ENCODE measurements at places on chromosomes 11 and 22.

- DNase-seq = no peak
These were observed 36.7 kb upstream of the VWA5A start for GRCh38 chr11:124078591-124078990.

GRCh38 chr22:50568626-50569025, 5.9 kb upstream of the SYCE3 start:
- DNase-seq = no peak

DNA sequence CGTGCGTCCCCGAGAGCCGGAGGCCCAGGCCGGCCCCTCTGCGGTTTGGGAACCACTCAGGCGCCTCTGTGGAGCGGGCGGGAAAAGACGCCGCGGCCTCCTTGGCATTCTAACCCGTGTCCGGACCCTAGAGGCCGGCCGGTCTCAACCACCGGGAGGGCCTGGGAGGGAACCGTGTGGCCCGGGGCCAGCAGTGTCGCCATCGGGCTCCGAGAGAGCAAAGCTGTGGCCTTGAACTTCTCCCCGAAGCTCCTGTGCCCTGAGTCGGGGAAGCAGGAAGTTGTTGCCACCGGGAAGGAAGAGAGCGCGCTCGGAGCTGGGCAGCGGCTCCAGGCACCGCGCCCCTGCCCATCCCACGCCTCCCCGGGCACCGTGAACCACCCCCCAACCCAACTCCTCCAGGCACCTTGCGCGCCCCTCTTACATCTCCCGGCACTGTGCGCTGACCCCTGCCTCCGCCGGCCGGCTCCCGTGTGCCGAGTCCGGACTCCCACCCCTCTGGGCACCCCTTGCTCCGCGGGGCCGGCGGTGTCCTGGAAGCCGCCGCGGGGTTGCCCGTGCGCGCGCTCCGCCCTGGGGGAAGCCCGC, 80.0 kb upstream of the PPARA start:
- peak; percentile 33 for DNase-seq

DNA sequence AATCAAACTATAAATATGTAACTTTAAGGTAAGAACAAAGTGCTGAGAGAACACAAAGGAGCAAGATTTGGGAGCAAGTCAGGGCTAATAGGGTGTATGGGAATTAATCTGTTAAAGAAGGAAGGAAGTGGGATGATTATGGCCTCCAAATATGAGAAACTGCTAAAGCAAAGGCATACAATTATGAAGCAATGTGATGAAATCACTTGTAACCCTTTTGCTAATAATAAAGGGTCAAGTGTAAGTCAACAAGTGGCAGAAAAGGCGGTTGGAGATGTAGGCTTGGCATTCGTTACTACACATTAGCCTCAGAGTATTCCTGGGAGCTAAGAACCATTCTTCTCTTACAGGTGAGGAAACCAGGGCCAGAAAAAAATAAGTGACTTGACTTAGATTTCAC, 1002.3 kb upstream of the TENM4 start:
- no peak for DNase-seq

- DNase-seq = no peak
These were observed 116.0 kb upstream of the ANO1 start for GRCh38 chr11:69962152-69962551.

DNA sequence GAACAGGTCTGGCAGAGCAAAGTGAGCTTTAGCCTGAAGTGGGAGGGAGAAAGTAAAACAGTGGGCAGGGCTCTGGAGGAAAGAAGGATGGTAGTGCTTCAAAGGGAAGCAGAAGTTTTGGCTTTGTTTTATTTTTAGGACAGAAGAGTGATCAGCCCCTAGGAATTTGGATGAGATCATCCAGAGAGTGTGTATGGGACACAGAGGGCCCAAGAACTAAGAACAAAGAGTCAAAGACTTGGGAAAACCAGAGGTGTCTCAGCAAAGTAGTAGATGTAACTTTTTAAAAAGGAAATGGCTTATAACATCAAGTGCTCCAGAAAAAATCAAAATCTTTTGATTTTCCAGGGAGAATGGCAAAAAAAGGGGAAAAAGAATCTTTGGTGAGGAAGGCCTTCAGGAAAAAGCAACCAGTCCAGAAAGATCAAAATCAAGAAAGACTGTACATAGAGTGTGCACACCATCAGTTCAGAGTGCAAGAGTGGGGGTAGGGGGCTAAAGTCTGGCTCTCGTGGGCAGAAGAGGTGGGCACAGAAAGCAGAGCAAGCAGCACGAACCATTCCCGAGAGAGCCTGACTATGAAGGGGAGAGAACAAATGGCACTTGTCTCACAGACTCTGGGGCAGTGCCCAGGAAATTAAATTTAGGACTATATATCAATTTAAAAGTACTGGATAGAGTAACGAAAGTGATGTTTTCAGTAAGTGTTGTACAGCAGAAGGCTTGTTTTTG, 30.0 kb downstream of the MAPK1 start:
- DNase-seq = no peak

DNA sequence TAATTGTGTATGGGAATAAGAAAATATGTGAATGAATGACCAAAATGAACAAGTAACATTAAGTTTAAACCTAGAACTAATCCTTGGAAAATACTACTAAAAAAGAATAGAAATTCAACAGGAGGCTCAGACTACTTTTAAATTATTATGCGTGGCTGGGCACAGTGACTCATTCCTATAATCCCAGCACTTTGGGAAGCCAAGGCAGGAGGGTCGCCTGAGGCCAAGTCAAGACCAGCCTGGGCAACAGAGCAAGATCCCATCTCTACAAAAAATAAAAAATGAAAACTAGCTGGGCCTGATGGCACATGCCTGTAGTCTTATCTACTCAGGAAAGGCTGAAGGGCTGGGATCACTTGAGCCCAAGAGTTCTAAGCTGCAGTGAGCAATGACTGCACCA, 85.4 kb upstream of the CLNS1A start:
- DNase-seq = no peak

DNA sequence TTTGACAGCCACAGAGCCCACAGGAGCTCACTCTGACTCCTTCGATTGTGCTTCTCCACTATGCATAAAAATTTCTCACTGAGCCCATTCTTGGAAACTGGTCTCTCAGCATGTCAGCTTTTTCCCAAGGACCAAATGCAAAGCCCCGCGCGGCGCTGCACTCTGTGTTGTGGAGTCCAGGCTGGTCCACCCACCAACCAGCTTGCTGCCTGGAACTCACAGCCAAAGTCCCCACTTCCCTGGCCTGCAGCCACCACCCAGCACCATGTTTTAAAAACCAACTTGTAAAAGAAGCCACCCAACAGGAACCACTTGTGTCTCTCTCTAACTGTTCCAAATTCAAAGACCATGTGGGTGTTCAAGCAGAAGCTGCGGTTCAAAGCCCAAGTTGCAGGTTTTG, 124.4 kb downstream of the SPATA19 start:
- no peak for DNase-seq

GRCh38 chr22:46478083-46478551, 59.3 kb downstream of the CELSR1 start:
- DNase-seq = no peak

DNA sequence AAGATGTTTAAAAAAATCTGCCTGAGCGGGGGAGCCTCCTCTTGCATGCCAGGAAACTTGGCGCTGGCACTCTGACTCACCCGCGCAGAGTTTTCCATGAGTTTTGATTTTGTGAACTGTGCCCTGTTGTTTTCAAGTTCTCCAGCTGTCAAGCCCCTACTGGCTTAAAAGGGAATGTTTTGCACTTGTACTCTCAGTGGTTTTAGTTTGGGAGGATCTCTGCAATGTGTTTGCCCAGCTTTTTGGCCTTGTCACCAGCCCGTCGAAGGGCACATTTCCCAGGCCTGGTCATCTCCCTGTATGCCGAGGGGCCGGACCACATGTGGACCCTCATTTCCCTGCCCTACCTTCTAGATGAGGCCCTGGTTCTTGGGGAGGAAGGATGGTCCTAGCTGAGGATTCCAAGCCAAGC, 12.2 kb downstream of the MRGPRF start:
- no peak for DNase-seq

DNA sequence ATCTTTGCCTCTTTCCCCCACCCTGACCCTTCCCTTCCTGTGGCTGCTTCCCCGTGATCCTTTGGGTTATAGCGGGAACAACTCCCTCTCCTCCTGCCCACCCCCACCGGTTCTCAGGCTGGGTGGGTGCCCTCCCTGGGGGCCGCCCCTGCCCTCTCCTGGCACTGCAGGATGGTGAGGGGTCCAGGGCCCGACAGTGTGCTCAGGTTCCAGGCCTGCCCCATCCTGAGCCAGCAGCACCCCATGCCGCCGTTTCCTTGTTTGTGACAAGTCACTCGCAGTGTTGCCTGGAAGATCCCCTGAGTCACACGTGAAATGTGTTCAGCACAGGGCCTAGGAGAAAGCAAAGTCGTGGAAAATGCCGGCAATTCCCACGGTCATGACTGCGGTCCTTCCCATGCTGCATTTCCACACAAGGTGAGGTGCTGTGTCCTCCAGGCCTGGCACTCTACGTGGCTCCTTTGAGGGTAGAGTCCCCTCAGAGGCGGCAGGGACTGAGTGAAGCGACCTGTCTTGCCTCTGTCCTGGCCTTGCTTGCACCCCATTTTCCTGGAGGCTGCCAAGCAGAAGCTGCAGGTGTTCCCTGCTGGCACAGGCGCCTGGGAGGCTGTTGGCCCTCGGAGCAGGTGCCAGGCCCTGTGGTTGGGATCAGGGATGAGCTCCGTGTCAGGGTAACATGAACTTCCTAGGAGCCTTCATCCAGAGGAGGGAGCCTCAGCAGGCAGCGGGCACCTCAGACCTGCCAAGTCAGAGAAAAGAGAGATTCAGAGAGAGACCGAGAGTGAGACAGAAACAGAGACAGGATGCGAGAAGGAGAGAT, 80.5 kb upstream of the LINC01488 start:
- no peak for DNase-seq

DNA sequence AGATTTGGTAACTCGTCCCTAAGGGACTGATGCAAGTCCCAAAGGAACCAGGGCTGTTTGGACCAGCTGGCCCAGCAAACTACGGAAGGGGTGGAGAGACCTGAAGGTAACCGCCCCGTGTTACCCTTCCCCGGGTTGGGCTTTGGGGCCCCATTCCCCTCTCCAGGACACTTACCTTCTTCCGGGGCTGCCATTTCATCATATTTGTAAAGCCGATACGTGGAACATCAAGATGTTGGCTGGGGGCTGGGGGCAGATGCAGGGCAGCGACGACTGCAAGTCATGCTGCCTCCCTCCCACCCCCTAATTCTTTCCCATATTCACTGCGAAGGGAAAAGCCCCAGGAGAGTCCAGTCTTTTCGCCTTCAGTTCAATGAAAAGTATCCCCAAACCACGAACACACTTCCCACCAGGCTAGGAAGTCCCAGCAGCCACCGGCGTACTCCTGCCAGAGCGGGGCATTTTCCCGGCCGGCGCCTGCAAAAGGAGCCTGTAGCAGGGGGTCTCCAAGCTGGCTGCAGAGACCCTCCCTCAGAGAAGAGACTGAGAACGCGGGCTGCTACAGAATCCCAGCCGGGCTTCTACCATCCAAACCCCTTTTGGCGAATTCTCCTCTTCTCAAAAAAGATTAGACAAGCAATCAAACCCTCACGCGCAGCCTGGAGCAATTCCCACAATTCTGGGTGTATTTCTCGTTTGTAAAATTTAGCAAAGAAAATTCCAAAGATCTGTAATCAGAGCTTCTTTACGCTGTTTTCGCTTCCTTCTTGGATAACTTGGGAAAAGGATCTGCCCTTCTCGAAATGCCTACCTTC, 236.7 kb downstream of the TTC28 start:
- no peak for DNase-seq

DNA sequence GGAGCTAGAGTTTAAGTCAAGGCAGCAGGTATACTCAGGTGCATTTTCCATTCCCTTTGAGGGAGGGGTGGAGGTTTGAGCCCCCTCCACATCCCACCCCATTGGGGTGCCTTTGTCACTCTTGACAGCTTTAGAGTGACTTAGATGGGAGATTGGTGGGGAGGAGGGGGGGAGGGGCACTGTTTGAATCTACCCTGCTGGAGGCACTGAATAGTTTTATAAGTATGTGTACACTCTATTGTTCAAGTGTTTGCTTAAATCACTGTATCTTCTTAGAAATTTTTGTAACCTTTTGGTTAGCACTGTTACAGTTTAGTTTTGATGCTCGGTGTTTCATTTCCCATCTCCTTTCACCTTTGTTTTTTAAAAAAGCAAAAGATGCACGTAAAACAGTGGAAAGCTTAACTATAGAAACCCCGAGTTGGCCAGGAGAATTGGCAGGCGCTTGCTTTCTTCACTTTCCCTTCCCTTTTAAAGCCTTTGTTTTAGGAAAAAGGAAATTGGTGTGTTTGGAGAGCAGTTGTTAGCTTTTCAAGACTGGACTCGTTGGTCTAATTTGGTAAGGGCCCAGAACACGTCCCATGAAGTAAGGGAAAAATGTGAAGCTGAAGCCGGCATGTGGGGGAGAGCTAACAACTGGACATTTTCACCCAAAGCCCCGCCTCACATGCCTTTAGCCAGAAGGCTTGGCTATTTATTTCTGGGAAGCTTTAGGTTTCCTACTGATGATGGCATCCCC, 42.8 kb downstream of the TNRC6B start:
- no peak for DNase-seq

GRCh38 chr22:50169774-50170341, 673 bp upstream of the PANX2 start:
- peak; percentile 61 for DNase-seq

DNA sequence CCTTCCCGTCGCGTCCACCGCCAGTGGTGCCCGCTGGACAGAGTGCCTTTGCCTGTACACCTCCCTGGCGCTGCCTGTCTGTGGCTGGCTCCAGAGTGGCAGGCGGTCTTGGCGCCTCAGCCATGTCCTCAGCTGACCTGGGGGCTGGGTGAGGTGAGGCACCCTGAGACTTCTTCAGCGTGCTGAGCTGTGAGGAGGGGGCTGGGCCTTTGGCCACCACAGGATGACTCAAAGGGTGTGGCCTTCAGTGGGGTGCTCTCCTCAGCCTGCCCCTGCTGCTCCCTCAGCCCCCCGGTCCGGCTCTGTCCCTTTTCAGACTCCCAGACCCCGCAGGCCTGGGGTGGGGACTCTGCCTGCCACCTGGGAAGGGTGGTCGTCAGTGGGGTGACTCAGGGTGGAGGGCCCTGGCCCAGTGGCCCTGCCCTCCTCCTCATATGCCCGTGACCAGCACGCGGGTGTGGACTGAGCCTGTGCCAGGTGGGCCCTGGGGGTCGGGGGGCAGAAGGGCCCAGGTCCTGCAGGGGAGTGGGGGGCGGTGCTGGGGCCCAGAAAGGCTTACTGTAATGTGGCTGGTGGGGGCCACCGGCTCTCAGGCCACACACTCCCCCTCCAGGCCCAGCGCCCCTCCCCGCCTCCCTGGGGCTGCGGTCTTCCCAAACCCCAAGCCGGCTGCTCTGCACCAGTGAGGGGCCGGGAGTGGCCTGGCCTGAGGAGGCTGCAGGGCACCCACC, 15.9 kb downstream of the CRELD2 start:
- DNase-seq = no peak

- DNase-seq = no peak
These were observed 104.4 kb upstream of the PARVA start for GRCh38 chr11:12272821-12273617.
